ENCODE measurements at places on chromosomes 16 and 17. TPM values are rescaled to one million over a fixed set of nuclear protein-coding genes. Genes with fewer than 3 reads are reported as not detected.

GRCh38 chr17:31754239-31754945, 104.7 kb downstream of the COPRS start:
- no peaks in the 10 kb centered on the region for H3K27me3 ChIP-seq
- H3K4me3 ChIP-seq, result no peak overlapping the region
- peak; percentile 37 for DNase-seq
- H3K36me3 ChIP-seq, result no peaks in the 10 kb centered on the region

- no peaks in the 10 kb centered on the region for H3K27me3 ChIP-seq
- peaks cover 29% of the 10 kb centered on the region for H3K4me1 ChIP-seq
- H3K4me3 ChIP-seq, result no peak overlapping the region
- DNase-seq, result no peak
- H3K27ac ChIP-seq, result no peak overlapping the region
- H3K36me3 ChIP-seq, result peaks cover 10% of the 10 kb centered on the region
These were observed 15.9 kb downstream of the MINK1 start for GRCh38 chr17:4849011-4849536.

The GSG1L gene
- polyA plus RNA-seq, result 1.2 TPM

The SYNGR3 gene
- polyA plus RNA-seq, result 4.2 TPM

DNA sequence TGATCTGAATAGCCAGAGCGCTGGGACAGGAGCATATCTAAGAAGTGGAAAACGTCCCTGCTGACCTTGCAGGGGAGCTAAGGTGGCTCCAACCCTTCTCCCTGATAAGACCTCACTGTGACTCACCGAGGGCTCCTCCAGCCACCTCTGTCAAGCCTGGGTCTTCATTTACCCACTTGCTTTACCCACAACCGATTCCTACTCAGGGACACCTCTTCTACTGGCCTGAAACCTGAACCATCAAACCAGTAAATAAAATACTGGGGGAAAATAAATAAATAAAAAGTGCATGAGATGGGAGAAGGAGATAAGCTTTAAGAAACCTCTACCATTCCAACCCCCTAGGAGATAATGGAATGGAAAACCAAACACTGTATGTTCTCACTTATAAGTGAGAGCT, 80.2 kb upstream of the ALOX12 start:
- H3K36me3 ChIP-seq, result no peaks in the 10 kb centered on the region
- no peak for DNase-seq
- no peak overlapping the region for H3K27ac ChIP-seq
- H3K4me3 ChIP-seq, result no peak overlapping the region
- H3K4me1 ChIP-seq, result no peaks in the 10 kb centered on the region

- no peak overlapping the region for H3K27ac ChIP-seq
- no peaks in the 10 kb centered on the region for H3K36me3 ChIP-seq
- H3K27me3 ChIP-seq, result no peaks in the 10 kb centered on the region
These were observed 33.8 kb upstream of the CMIP start for GRCh38 chr16:81410643-81411293.

GRCh38 chr16:87853411-87854052, 15.8 kb downstream of the SLC7A5 start:
- no peaks in the 10 kb centered on the region for H3K27me3 ChIP-seq
- peaks cover 12% of the 10 kb centered on the region for H3K36me3 ChIP-seq
- peaks cover 66% of the 10 kb centered on the region for H3K4me1 ChIP-seq
- DNase-seq, result peak; percentile 97
- H3K4me3 ChIP-seq, result peak overlapping the region; percentile 8

DNA sequence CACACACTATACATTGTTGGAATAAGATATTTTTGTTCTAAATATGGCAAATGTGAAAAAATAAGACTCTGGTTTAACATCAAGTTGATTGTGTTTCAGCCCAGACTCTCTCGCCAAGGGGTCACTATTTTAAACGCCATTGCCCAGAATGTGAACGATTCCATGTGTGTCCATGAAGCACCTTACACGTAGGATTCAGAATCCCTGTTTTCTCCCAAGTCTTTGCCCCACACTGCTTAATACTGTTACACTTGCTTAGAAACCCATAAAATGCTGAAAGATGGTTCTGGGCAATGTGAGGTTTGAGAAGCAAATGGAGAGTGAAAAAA, 7.7 kb downstream of the HS3ST3B1 start:
- H3K4me3 ChIP-seq, result no peak overlapping the region
- H3K27me3 ChIP-seq, result peaks cover 77% of the 10 kb centered on the region
- H3K27ac ChIP-seq, result no peak overlapping the region
- H3K36me3 ChIP-seq, result no peaks in the 10 kb centered on the region

Data from large intestine (tissue), 12 donors.